ENCODE measurements at places on chromosomes 11 and 22.

DNA sequence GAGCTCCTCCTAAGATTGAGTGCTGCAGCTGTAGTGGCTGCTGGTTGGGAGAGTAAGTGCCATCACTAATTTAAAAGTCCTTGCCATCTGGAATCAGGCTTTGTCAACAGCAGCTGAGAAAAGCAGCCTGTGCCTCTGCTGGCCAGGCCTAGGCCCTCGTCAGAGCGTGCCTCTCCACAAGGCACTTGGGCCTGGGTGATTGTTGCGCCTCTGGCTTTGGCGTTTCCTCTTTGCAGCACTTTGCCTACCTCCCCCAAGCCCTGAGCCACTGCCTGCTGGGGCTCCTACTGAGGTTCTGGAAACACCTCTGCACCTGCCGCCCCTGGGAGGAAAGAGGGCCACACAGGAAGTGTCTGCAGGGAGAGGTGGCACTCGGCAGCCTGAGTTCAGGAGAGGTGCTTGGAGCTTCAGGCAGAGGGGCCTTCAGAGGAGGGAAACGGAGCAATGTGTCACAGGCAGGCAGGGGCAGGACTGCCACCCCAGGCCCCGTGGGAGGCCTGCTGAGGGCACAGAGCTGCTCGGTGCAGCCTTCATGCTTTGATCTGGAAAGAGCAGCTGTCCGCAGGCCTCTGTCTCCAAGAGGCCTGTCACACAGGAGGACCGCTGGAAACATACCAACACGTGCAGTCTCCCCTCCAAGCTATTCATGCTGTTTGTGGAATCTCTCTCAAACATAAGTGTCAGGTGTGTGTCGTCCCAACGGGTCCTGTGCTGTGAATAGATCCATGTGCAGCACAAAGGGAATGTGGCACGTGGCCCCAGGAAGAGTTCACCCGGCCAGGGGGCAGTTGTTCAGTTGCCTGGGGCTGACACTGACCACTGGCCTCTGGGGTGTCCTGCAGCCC is 61.5 kb upstream of the EMID1 start:
- DNase-seq: no peak

DNA sequence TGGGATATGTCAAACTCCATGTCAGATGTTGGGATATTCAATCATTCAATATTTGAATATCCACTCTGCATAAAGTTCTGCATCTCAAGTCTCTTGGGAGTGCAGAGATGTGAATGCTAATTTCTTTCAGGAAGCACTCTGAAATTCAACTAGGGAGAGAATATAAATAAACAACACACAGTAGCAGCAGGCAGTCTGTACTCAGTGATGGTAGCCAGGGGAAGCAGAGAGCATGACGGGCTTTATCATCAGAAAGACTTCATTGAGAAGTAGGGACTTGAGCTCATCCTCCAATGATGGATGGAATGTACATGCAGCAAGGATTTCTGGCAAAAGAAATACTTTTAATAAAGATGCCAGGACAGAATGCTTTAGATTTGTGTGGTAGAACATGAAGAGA is 9.8 kb upstream of the TEAD1 start:
- DNase-seq: no peak

DNA sequence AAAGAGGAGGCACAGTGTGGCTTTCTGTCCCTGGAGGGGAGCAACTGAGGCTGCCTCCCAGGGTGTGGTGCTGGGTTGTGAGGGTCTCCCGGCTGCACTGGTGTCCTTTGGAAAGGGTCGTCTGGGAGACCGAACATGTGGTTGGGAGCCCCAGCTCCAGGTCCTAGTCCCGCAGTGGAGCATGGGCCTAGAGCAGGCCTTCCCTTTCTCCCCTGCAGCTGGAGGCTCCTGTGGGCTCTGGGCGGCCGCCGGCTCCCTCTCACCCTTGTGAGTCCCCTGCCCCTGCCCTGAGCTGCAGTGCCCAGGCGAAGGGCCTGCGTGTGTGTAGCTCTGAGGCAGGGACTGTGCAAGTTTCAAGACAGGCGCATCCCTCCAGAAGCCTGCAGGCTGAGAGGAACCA is 1492.7 kb downstream of the BRD1 start:
- DNase-seq: no peak

DNA sequence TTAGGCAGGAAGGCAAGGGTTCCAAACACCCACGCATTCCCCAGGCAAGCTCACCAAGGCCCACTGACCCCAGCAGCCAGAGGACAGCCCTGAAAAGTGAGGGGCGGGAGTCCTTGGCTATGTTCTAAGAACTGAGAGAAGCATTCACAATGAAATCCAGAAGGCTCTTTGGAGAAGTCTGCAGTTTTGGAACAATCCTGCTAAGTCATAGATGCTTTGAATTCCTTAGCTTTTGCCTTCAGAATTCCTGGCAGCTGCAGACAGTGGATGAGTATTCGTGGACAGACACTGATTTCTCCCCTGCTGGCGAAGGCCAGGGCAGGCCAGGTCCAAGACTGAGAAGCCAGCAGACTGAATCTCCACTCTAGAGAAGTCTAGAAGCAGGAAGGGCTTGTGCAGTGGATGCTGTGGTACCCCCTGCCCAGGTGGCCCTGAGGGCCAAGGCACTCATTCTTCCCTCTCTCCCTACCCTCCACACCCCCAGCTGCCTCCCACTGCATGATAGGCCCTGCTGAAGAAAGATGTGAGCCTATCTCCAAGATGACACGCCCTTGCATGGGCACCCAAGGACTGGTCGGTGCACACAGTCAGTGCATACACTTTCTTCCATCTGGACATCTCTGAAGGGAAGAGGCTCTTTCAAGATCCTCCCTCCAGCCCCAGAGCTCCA is 133.2 kb upstream of the TEAD1 start:
- no peak for DNase-seq

- no peak for DNase-seq
Observed at GRCh38 chr11:34825670-34826383, 90.4 kb downstream of the APIP start.

DNA sequence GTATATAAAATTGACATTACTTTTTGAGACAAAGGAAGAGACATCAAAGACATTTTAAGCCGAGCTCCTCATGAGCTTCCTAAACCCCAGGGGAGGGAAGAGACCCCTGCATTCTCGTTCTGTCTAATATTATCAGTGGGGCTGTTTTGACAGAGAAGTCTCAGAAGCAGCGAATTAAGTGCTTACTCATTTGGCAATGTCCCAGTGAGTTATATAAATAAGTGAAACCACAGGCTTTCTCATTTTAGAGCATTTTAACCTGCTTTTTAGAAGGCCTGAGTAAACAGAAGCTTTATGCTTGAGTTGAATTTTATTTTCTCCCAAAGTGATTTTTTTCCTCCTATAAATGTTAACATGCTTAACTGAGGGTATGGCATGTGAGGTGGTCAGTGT is 23.2 kb upstream of the C1QTNF4 start:
- no peak for DNase-seq
